ENCODE measurements at places on chromosomes 11 and 22.
A peak's percentile ranks its signal among the peaks of the same experiment; 100 is the strongest.

DNA sequence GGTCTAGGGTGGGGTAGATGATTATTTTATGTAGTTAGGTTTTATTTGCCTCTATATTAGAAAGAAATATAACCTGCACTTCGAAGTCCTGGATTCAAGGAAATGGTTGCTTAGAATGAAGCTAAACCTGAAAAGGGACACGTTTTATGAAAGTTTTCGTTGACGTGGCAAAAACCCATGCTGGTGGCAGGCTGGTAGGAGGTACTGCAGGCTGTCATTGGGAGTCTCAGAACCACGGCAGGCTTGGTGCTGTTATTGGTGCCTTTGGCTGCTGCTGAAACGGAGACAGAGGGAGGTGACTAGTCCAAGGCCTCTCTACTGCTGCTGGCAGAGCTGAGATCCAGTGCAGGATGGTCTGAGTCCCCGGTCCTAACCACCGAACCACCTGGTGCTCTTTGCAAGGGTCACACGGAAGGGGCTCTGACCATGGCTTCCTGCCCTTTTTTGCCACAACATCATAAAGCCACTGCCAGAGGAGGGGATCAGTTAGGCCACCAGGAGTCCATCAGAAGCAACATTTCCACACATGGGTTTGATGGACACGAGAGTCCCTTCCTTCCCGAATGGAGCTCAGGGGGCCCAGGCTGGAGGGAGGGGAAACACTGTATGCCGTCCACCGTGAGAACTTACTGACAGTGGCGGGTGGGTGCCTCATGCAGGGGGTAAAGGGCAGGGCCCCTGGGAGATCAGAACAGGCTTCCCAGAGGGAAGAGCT, 13.4 kb downstream of the CSF2RB start:
- DNase-seq, result no peak

GRCh38 chr11:119334174-119334930, at the start of gene RNF26:
TSS of gene RNF26 (plus strand) at chr11:119334527. CDS start at chr11:119335123, 596 bp downstream.
- DNase-seq, result peak; percentile 97

DNA sequence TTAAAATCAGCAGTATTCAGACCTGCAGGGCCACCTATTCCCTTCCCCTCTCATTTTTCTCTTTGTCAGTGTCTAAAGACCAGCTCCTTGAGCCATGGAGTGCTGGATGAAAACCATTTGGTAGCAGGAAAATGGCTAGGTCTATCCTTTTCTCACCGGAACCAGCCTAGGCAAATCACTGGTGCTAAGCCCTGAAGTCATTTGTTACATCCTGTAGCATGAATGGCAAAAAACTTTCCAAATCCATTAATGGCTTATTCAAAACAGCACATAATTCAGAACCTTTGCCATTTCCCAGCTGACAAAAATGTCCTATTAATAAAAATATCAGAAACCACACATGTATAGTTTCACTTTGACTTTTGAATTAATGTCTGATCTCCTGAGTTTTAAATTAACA, 209.5 kb upstream of the E2F8 start:
- DNase-seq, result no peak

DNA sequence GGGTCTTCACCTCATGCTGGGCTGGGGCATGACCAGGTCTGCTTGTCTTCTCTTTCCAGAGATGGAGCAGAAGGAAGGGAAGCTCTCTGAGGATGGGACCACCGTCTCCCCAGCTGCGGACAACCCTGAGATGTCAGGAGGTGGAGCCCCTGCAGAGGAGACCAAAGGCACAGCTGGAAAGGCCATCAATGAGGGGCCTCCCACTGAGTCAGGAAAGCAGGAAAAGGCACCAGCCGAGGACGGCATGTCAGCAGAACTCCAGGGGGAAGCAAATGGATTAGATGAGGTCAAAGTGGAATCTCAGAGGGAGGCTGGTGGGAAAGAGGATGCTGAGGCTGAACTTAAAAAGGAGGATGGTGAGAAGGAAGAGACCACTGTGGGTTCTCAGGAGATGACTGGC, 5.2 kb downstream of the SMTNL1 start:
- DNase-seq, result no peak

DNA sequence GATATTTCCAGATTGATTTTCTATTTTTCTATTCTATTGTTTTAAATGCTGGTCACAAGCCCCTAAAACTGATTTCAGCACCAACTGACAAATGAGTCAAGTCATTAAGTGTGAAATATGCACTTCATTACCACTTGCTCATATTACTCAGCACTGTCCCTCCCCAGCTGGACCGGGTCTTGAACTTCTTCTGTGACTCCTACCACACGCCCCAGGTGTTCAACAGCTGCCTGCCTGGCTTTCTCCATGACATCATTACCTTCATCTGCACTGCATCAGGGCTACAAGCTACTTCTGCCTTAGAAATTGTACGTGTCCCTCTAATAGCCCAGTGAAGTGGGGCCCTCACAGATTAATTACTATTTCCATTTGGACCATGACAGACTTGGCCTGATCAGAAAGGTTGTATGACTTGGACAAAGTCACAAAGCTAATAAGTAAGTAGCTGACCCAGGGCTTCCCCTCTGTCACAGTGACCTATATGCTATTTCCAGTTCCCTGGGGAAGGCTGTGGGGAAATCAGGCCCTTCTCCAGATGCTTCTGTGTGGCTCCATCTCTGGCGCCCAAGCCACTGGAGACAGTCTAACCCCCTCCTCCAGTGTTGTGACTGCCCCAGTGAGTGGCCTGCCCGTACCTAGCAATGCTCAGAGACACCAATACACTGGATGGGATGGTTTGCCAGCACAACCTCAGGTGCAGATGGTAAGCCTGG, 18.1 kb downstream of the TBC1D10A start:
- DNase-seq, result no peak

GRCh38 chr11:118265954-118266353, 1.9 kb upstream of the MPZL2 start:
- no peak for DNase-seq

GRCh38 chr22:46251816-46252380, 1.8 kb upstream of the CDPF1 start:
- DNase-seq, result no peak

DNA sequence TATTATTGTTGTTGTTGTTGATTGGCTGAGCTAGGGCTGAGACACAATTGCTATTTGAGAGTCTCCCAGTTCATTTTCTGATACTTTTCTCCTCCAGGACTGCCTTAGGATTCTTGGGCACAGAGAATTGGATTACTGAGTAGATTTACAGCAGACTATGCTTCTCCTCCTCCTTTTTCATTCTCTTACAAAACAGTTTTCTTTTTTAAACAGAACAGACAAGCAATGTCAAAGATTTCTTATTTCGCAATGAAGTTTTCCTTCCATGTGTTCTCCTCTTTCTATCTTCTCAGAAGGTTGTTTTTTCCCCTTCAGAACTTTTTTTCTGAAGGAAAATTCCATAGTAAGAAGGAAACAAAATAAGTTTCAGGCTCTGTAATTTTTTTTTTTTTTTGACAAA, 19.8 kb upstream of the TIMP3 start:
- DNase-seq, result no peak

DNA sequence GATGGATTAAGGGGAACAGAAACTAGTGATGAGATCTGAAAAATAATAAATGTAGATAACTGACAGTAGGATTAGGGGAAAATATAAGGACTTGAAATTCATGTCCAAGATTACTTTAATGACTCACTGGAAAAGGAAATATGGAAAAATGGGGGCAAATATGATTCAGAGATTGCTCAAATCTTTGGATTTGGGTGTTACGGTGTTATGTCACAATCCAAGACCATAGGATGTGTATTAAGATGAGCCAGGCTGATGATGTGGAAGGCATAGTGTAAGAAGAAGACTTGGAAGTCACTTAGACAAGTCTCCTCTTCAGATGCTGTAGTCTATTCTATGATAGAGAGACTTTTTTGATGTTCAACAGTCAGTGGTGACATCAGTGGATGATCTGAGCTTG, 323.7 kb downstream of the LUZP2 start:
- no peak for DNase-seq

DNA sequence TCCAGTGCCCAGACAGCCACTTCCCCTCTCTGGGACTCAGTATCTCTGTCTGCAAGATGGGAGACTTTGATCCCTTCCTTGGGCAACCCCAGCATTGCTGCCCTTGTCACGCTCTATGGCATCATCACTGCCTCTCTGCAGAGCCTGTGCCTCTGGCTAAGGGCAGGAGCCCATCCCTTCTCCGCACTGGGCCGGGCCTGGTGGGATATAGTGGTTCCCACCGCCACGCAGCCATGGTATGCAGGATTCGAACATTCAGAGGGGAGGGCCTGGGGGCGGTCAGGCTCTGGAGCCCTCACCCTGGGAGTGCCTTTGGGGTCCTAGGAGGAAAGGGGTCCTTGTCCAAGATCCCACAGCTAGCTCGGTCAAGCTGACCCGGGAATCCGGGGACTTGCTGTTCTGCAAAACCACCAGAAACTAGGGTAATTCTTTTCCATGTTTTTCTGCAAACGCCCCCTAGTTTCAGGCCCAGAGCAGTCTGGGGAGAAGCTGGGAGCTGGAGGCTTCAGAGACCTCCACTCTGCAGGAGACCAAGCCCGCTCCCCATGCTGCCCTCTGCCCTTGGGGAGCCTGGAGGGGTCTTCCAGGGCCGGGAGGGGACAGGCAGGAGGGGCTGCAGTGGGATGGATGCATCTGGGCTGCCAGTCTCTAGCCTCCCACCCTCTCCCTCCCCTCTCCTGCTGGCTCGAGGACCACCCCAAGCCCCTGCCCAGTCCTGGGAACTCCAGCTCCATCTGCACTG, 24.4 kb upstream of the CBX7 start:
- DNase-seq, result no peak

- DNase-seq, result no peak
Measured at GRCh38 chr22:40107851-40108378, 69.8 kb upstream of the TNRC6B start.

- no peak for DNase-seq
Measured at GRCh38 chr11:2929950-2930703, 907 bp upstream of the PHLDA2 start.

- DNase-seq, result no peak
Measured at GRCh38 chr22:47586946-47587345, 824.5 kb downstream of the TBC1D22A start.

DNA sequence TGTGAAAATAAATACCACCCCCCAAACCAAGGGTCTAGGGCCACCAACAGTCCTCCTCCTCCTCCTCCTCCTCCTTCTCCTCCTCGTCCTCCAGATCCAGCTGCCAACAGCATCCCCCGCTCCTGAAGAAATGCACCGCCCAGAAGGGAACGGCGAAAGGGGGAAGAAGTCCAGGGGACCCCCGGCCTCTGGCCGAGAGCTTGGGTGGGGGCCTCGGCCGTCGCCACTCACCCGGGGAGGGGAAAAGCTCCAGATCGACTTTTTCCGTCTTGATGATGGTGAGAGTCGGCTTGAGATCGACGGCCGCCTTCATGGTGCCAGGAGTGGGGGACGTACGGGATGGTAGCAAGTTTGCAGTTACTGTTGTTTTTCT, 65.7 kb downstream of the ETS1 start:
- no peak for DNase-seq

GRCh38 chr11:57197762-57198161, 16.0 kb downstream of the LRRC55 start:
- no peak for DNase-seq

GRCh38 chr11:106974831-106975230, 43.4 kb downstream of the GUCY1A2 start:
- no peak for DNase-seq

DNA sequence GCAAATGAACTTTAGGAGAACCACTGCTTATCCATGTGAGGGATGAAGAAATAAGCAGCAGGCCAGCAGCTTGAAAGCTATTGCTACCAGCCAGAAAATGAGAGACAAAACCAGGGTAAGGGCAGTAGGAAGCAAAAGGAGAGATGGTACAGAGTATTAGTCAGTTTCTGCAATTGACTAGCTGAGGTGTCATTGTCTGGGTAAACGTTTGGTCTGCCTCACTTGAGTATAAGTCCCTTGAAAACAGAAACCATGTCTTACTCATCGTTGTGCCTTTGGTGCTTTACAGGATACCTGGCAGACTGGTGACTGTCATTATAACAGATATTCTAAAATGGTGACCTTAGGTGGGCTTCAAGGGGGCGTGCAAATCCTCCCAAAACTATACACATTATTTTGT, 63.9 kb upstream of the USP47 start:
- DNase-seq, result no peak

GRCh38 chr11:14306481-14306880, 52.5 kb downstream of the RRAS2 start:
- no peak for DNase-seq

GRCh38 chr11:121321614-121322243, 29.2 kb downstream of the SC5D start:
- peak; percentile 63 for DNase-seq

GRCh38 chr11:44576656-44577055, 11.2 kb downstream of the CD82 start:
- DNase-seq, result no peak

DNA sequence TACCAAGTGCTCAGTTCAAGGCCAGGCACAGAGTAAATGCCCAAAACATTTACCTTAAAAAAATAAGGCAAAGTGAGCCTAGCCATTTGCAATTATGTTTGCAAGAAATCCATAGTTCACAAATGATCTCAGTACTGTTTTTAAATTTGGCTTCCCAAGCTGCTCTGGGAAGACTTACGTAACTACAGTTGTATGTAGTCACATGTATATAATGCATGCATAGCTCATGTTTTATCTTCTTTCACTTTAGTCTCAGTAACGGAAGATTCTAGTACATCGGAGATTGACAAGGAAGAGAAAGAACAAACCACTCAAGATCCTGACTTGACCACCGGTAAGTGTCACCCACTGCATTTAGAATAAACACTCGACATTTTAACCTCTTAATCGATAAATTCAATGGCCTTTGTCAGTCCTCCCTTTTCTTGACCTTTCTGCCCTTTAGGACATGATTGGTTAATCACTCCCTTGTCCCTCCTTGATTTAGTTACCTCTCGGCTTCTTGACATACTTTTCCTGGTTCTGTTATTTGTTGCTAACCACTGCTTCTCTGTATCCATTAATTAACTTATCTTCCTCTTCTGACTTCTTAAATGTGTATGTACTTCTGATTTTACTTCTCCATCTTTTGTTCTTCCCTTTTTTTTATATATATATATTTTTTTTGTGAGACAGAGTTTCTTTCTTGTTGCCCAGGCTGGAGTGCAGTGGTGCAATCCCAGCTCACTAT, 18.0 kb upstream of the JHY start:
- no peak for DNase-seq

- DNase-seq, result no peak
Measured at GRCh38 chr22:19520566-19521305, 3.5 kb downstream of the CLDN5 start.

DNA sequence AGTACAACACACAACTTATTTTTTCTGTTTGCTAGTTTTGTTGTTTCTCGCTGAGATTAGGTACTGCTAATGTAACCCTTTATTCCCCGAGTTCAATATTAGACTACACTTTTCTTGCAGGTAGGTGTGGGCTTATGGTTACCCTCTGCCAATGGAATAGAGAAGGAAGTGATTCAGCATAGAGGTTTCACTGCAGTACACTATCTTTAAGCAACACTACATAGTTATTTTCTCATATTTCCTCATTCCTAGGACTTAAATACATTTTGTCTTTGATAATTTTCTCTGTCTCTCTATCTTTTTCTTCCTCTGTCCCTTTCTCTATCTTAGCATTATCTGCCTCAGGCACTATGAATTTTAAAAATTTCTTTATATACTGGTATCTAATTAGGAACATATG, 791.0 kb downstream of the FAM181B start:
- DNase-seq, result no peak

- DNase-seq, result no peak
Measured at GRCh38 chr22:38456841-38457699, 2.1 kb upstream of the KCNJ4 start.

- DNase-seq, result no peak
Measured at GRCh38 chr22:37581504-37581903, 1.6 kb upstream of the LGALS2 start.

Data from NCI-H774 (cell line).